Activated CD8-positive, alpha-beta T cell treated with anti-CD3 and anti-CD28 coated beads, Interleukin-2, amount 10 ng/mL, durations not matched to agents 7 days and 5 days (primary cell): ENCODE measurements at places on chromosomes 11 and 22.

DNA sequence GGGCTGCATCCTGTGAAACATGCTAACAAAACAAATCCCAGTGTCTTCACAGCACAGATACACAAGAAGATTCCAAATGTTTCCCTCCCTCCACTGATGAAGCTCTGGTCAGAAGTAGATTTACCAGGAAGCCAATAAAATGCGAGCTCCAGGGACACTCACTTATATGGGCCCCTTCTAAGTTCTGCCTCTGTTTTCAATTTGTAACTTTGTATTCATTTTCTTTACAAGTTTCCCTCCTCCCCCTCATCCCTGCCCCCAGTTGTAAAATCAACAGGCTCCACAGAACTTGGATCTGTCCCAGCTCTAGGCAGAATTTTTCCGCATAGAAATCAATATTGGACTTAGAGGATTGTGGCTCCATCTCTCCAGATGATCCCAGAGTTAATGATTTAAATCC, 48.1 kb upstream of the ME3 start:
- no peak for DNase-seq

- no peak for DNase-seq
These were observed 296.0 kb upstream of the NARS2 start for GRCh38 chr11:78870655-78871054.

- DNase-seq = no peak
These were observed 6.3 kb downstream of the PC start for GRCh38 chr11:66951927-66952337.

GRCh38 chr11:73113426-73113825, 28.7 kb downstream of the FCHSD2 start:
- no peak for DNase-seq

DNA sequence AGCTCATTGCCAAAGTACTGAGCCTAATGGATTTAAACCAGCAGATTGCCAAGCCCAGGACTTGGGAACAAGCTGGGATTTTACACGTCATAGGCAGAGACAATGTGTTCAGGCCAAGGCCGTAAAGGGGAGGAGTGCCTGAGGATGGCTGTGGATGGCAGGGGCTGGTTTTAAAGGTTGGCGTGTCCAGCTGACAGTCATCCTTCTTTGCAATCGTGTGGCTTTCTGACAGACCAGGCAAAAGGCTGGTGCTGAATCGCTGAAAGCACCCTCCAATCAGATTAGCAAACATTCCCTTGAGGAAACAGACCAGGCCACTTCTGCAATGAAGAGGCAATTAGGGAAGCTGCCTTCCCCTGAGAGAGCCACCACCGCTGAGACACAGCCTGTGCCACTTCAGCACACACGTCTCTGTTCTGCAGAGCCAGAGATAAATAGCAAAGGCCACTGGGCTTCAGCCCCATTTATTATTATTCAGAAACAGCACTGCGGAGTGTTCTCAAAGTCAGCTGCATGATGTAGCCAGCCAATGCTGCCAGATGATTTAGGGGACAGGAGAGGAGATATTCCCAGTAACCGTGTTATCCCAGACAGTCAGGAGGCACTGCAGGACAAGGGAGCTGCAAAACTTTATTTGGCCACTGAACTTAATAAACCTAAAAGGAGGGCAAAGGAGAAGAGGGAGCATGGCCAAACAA, 54.2 kb upstream of the CSNK2A3 start:
- no peak for DNase-seq

GRCh38 chr11:28877340-28877739, 769.2 kb downstream of the METTL15 start:
- no peak for DNase-seq
